ENCODE measurements at places on chromosomes 5 and 9. TPM values are rescaled to one million over a fixed set of nuclear protein-coding genes. Genes with fewer than 3 reads are reported as not detected.

Gene GLRA1
- total RNA-seq, result not detected

Gene ADRA1B
- total RNA-seq, result 0.69 TPM

GRCh38 chr9:24036459-24036858, 210.4 kb upstream of the ELAVL2 start:
- DNase-seq, result no peak

- no peak for DNase-seq
Observed at GRCh38 chr9:109599131-109599530, 101.0 kb upstream of the PTPN3 start.

GRCh38 chr5:171537070-171537849, 117.8 kb downstream of the FGF18 start:
- DNase-seq, result no peak

GRCh38 chr5:171093598-171093997, 215.4 kb upstream of the TLX3 start:
- DNase-seq, result no peak

GRCh38 chr5:30908356-30908755, 285.1 kb upstream of the CDH6 start:
- no peak for DNase-seq

- no peak for DNase-seq
Observed at GRCh38 chr9:130668659-130669058, 4.3 kb downstream of the PRDM12 start.

Gene TSTD2
- 18.8 TPM for total RNA-seq

Gene NUTM2G
- total RNA-seq, result not detected

- peak; percentile 81 for DNase-seq
Observed at GRCh38 chr5:35202319-35203111, 27.8 kb downstream of the PRLR start.
